EH (cell line): ENCODE measurements at places on chromosomes 12 and 14.

GRCh38 chr14:22962061-22962676 is 5.3 kb upstream of the HAUS4 start:
- no peak for DNase-seq

DNA sequence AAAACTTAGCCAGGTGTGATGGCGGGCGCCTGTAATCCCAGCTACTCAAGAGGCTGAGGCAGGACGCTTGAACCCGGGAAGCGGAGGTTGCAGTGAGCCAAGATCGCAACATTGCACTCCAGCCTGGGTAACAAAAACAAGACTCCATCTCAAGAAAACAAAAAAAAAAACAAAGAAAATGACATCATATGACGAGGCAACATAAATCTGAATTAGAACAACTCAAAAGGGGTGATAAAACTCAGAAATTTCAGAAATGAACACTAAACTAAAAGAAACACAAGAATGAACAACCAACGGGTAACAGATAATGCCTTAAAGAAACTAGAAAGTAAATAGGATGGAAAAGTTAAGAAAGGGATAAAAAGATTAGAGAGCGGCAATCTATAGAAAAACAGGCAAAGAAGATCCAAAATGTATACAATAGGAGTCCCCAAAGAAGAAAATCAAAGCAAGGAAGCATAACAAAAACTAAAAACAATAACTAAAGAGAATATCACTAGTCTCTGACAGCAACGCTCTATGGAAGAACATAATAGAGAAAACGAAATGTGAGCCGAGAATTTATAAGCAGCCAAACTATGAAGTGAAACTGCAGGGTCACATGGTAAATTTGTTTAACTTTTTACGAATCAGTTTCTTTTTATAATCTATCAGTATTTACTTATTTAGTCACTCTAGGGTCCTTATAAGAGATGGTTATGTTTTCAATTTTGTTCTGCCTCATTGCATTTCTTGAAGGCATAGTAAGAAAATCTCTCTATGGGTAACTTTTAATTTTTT is 45.7 kb downstream of the SPPL3 start:
- no peak for DNase-seq

DNA sequence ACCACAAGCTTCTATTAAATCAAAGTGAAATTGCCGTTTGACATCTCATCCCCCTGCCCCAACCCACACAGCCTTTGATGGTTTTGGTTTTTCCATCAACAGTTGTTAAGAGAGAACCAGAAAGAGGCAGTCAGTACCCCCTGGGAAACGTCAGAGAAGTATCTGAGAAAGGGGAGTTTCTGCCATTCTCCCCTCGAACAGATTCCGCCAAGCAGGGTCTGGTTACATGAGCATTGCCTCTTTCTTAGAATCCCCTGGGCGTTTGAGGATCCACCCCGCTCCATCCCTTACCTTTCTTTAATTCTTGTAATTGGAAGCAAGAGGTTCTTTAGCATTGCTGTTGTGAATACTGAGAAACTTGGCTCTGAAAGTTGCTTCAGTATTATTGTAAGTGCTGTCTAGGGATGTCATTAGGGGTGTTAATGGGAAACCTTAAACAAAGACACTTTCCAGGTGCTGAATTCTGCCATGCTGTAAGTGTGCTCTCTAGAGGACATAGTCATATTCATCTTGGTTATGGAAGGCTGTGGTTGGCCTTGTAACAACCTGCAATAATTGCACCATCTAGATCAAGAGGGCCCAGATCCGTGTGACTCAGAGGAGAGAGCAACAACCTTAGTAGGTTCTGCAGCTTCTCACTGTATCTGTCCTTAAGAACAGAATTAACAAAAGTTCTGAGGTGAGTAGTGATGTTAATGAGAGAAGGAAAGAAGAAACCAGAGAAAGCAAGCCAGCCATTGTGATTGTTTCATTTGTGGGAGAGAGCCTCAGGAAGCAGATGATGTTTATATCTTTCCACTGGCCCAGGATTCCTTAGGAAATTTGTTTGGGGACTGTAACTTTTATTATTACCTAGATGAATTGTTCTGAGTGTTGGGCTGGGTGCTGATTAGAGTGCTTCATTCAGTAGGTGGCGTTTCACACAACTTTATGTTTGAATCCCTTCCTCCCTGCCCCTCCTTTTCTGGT is 9.0 kb downstream of the TMBIM6 start:
- DNase-seq, result peak; percentile 63

- DNase-seq, result no peak
Observed at GRCh38 chr14:90450667-90451066, 53.8 kb downstream of the CALM1 start.

DNA sequence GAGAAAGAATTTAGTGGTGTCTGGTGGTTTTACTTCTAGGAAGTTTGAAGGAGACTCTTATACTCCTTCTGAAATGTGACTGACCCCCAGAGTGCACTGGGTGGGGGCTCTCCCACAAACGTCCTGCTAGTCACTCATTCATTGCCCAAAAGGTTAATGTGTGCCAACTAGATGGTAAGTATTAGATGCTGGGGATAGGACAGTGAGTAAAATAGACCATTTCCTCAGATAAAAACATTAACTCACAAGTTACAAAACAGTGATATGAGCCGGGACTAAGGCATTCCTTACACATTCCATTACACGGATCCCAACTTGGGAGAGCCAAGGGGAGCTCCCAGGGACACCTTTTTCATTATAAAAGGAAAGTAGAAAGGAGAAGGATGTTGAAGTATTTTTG is 185.1 kb downstream of the ATXN7L3B start:
- DNase-seq, result no peak

GRCh38 chr12:51520576-51521325 is 70.3 kb upstream of the SCN8A start:
- no peak for DNase-seq

DNA sequence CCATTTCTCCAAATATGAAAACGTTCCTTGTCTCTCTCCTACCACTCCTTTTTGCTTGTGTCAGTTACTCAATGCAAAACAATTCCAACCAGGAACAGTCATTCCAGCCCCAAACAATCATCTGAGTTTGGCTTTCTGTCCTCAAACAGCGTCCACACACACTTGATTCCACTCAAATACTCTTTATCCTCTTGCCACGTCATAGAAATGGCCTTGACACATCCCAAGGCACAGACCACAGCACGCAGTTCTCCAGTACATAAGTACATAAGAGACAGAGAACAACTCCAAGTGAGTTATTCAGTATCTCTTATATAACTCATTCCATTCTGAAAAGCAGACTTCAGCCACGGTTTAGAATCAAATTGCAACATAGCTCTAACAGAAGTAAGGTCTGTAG is 299.2 kb downstream of the RPS29 start:
- no peak for DNase-seq

DNA sequence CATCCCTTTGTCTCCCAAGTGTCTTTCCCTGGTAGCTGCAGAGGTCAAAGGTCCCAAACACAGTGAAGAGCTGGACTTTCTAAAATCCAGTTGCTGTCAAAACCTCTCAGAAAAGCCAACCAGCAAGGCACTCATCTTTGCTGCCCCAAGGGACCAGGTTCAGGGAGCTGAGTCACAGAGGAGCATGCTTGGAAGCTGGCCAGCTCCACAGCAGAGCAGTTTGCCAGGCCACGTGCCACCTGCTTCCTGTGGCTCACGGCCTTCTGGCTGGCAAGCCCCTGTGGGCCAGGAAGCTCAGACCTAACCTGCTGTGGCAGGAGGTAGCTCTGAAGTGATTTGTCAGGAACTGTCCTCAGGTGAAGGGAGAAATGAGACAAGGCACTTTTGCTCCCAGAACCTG is 3.6 kb downstream of the ISCU start:
- DNase-seq, result peak; percentile 81

DNA sequence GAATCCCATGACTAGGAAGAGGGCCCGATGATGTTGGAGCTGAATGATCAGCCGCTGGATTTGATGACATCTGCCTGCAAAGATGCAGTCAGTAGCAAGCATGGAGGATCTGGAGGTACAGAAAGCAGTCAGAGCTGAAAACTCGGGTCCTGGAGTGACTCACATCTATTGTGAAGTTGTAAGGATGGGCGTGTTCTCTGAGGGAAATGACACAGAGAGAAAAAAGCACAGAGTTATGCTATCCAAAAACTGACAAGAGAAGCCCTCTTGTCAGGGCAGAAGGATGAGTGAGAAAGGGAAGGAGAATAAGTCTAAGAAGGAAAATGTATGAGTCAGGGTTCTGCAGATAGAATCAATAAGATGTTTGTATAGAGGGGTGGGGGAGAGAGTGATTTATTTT is 380.4 kb upstream of the CCDC196 start:
- peak; percentile 5 for DNase-seq

DNA sequence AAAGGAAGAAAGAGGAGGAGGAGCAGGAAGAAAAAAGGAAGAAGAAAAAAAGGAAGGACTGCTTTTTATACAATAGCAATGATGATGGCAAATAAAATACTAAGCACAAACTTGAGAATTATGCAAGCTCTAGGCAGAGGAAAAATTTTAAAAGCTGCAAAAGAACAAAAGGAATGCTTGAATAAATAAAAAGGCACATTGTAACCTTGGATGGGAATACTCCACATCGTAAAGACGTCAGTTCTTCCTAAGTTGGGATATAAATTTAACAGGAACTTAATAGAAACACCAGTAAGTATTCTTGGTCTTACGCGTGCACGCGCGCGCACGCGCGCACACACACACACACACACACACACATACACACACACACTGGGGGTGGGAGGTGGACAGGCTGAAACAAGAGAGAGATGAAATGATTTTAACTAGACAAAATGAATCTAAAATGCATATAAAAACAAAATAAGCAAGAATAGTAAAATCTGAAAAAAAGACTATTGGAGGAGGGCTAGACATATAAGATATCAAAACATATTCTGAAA is 43.0 kb downstream of the SERPINA3 start:
- peak; percentile 87 for DNase-seq
